Activated CD8-positive, alpha-beta memory T cell treated with anti-CD3 and anti-CD28 coated beads for 1 hour (primary cell): ENCODE measurements at places on chromosomes 3 and 15.

- DNase-seq = no peak
Measured at GRCh38 chr15:51935466-51936104, 36.0 kb downstream of the LEO1 start.

DNA sequence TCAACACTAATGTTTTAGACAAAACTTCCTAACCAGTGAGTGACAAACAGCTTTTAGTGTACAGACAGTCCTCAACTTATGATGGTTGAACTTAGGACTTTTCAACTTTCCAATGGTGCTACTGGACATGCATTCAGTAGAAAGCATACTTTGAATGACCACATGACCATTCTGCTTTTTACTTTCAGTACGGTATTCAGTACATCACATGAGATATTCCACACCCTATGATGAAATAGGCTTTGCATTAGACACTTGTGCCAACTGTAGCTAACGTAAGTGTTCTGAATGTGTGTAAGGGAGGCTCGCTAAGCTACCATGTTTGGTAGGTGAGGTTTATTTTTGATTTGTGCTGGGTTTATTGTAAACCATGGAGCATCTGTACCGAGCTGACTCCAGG lies 113.7 kb downstream of the WNT7A start:
- no peak for DNase-seq

DNA sequence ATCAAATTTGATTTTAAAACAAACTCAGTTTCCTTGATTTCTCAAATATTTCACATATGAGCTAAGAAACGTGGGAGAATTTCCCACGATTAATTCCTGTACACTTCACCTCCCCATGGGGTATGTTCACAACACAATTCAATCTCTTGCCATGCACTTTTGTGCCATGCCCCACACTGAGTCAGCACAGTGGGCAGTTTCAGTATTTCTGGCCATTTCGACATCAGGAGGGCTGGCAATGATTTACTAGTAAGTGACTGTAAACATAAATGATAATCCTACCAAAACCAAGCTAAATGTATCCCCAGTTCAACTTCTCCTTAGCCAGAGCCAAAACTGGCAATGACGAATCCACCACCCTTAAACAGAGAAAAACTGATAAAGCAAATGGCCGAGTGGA lies 293.6 kb downstream of the FGF12 start:
- DNase-seq = no peak

DNA sequence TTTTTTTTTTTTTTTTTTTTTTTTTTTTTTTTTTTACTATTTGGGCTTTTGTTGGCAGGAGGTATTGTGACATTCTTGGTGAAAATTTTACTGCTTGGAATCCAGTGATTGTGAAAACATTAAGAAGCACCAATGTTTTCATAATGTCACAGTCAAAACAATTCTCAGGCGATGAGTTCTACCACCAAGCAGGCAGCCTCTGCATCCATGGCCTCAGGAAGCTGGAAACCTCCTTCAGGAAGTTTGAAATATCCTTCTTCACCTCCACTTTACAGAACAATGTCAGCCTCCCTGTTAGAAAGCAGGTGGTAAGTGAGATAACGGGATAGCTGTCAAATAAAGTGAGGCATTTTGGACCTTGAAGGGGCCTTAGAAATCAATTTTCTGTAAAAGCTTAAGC lies 98.3 kb downstream of the MEX3B start:
- no peak for DNase-seq

DNA sequence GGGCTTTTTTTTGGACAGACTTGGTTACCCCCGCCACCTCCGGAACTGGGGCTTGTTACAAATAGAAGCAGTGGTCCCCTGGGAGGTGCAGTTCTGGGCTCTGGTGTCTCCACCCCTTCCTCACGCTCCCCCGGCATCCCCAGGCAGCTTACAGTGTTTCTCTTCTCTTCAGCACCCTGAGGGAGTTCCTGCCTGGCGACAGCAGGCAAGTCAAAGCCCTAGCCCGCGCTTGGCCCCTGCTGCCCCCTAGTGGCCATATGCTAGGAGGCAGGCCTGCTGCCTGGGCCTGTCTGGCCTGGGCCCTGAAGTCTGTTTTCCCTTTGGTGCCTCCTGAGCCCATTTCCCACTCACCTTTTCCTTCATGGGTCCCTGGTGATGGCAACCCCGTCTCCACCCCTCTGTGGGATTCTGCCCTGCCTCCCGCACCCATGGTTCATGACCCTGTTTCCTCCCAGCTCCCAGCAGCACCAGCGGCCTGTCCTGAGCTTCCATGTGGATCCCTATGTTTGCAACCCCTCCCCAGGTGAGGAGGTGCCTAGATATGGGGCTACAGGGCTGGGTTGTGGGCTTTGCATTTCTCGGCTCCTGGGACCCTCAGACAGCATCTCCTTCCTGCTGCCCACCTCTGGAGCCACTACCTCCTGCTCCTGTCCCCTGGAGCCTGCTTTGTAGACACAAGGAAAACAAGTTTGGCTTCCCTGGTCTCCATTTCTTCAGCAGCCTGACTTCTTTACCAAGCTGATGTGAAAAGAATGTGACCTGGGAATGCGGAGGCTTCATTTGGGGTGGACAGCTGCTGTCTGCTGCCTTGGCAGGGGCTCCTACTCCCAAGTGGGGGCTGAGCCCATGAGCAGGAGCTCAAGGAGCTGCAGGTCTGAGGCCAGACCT lies 2.2 kb downstream of the SNX22 start:
- peak; percentile 88 for DNase-seq

DNA sequence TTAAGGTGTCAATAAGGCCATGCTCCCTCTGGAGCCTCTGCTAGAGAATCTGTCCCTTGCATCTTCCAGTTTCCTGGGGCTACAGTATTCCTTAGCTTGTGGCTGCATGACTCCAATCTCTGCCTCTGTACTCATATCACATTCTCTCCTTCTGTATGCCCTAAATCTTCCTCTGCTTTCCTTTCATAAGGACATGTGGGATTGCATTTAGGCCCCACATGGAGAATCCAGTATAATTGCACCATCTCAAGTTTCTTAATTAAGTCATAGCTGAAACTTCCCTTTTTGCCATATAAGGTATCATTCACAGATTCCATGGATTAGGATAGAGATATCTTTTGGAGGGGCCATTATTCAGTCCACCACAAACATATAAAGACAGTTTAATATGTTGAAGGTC lies 409.8 kb upstream of the TMCO5A start:
- no peak for DNase-seq

GRCh38 chr3:185629554-185630181 lies 43.6 kb downstream of the SENP2 start:
- no peak for DNase-seq

- DNase-seq = no peak
Measured at GRCh38 chr15:60326824-60327654, 70.7 kb downstream of the ANXA2 start.

GRCh38 chr3:69143612-69144011 lies 21.2 kb upstream of the LMOD3 start:
- DNase-seq = no peak

DNA sequence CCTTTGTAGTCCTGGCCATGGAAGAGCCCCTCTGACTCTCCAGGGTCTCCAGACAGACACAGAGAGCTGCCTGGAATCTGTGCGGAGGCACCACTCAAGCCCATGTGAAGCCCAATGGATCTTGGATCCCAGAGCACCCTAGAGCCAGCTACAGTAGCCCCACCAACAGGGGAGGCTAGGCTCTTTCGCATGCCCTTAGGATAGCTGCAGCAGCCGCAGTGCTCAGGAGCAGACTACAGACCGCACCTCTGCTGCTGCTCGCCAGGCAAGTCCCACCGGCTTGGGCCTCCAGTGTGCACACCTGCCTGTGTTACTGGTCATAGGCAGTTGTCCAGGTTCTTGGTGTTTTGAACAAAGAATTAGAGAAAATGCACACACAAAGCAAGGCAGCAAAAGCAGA lies 131.6 kb downstream of the SPATA16 start:
- DNase-seq = no peak

- DNase-seq = no peak
Measured at GRCh38 chr15:39096608-39097205, 484.2 kb upstream of the THBS1 start.

GRCh38 chr3:168091941-168092340 lies 3.8 kb downstream of the GOLIM4 start:
- DNase-seq = no peak

GRCh38 chr3:188749010-188749617 lies 422.7 kb upstream of the TPRG1 start:
- peak; percentile 23 for DNase-seq

DNA sequence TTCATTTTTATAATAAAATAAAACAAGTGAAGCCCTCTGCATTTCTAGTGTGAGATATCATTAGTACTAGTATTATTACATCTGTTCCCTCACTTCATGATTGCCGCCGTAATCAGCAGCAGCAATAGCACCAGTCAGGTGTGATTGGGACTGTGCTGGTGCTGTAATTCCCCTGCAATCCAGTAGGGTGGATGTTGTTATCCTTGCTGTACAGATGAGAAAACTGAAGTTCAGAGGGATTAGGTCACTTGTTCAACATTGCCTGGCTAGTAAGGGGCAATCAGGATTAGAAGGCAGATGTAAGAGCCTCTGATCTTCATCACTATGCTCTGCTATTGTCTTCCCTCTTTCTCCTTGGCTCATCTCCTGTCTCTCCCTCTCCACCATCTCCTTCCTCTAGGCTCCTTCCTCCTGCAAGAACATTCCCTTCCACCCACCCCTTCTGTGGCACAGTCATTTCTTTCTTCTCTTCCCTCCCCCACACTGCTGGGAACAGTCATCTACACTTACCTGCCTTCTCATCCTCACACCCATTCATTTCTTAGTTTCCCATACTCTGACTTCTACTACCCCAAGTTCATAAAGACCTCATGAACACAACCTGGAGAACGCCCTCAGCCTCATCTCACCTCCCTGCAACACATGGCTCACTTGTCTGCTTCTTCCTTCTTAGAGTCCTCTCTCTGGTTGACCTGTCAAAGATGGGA lies 29.7 kb downstream of the CRYGS start:
- no peak for DNase-seq

- DNase-seq = no peak
Measured at GRCh38 chr15:39598186-39598850, 17.4 kb downstream of the THBS1 start.

DNA sequence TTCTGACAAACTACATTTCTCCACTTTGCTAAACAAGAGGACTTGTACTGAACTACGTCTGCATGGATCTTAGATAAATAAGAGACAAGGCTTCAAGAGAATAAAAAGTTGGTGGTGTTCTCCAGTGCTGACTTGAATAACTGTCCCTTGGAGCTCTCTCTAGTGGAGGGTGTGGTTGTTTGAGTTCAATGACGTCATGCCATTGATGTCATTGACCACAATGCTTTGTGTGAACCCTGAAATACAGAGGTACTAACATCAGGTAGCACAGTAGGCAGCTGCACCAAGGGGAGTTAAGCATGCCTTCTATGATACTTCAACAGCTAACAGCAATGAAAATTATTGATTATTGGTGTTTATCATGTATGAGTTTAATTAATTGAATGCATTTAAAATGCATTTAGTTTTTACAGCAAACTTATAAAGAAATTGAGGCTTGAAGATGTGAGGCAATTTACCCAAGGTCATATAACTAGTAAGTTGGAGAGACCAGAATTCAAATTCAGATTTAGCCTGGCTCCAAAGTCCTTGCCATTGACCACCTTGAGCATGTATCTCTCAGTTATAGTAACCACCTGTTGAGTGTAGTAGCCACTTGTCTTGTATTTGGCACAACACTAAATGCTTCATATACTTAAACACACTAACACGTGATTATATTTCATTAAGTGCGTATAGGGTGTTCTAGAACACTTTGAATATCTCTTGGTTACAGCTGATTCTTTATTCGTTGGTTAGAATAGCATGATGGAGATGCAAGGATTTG lies 126.0 kb upstream of the ANKRD28 start:
- DNase-seq = no peak

- no peak for DNase-seq
Measured at GRCh38 chr3:72078676-72079368, 293.9 kb upstream of the PROK2 start.

- DNase-seq = no peak
Measured at GRCh38 chr15:29904757-29905417, 82.6 kb upstream of the TJP1 start.

- DNase-seq = no peak
Measured at GRCh38 chr15:58486564-58486963, 54.8 kb downstream of the LIPC start.

- DNase-seq = no peak
Measured at GRCh38 chr15:78206326-78207109, 27.8 kb downstream of the ACSBG1 start.

DNA sequence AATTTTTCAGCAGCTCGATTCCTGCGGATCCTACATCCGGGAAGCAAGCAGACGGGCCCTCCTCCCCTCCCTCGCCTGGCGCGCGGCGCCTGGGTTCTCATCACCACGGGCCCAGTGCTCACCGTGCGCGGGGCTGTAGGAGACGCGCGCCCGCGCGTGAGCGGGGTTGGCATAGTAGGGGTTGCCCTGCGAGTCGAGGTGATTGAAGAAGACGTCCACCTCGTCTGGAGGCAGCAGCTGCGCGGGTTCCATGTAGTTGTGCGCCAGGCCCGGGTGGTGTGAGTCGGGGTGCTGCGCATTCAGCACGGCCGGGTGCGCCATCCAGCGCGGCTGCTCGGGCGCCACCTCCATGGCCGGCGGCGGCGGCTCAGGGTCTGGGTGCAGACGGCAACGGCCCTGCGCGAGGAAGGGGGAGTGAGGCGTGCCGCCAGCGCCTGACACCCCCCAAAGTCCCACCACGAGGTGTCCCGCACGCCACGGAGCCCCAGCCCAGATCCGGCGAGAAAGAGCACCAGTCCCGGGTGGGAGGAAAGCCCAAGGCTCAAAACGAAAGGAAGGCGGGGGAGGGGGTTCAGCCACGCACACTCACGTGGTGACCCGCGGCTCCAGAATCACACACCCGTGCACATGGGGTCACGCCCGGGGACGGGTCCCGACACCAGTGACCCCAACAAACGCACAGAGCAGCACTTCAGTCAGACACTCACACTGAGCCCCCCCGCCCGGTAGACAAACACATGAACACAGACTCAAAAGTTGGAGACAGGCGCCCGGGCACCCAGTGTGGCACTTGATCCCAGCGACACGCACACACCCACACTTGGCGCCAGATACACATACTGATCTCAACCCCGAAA lies 6.1 kb downstream of the GATA2 start:
- DNase-seq = no peak

DNA sequence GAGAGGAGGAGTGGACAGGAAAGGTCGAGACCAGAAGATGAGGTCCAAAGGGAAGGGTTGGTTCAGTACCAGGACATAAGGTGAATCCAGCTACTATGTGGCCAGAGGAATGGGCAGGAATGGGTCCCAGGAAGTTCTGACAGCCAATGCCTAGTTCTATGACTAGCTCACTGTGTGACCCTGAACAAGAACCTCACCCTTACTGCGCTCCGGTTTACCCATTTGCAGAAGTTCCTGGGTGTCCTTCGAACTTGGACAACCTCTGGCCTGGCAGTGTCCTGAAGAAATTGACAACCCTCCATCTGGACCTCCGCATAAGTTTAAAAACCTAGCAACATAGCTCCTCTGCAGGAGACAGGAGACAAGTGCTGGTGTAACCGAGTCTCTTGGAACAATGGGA lies 12.2 kb upstream of the PSTPIP1 start:
- no peak for DNase-seq

GRCh38 chr3:72265256-72266015 lies 480.5 kb upstream of the PROK2 start:
- DNase-seq = no peak
